ENCODE measurements at places on chromosomes 11 and 22.

DNA sequence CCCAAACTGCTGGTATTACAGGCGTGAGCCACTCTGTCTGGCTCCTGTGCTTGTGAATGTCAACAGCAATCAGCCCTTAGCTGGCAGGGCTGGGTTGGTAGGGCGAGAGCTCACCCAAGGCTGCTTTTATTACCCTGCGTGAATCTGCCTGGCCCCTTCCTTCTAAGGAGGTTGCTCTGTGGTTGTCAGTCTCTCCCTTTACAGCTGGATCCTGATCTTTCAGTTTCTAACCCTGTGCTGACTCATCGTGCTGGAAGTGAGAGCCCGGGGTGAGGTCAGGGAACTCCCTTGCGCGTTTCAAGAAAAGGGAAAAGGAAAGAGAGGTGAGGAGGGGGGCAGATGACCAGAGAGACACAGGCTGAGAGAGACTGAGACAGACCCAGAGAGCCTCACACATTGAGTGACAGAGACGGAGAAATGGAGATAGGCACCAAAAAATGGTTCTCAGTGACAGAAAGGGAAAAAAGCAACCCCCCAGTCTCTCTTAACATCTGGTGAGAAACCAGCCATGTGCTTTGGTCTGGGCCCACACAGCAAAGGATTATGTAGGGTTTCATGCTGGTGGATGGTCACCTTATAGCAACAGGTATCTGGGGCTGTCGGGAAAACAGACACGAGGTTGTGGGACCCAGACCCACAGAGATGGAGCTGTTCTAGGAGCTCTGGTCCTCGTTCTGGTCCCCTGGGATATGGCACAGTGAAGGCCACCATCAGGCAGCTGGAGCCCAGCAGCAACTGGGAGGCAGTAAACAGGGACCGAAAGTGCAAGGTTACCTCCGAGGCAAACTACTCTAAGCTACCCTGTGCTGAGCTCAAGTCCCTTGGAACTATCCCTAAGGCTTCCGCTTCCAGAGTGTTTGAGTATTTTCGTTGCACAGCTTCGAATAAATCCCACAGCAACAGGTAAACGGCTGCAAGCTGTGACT is 2.5 kb downstream of the TCN2 start:
- DNase-seq, result no peak

DNA sequence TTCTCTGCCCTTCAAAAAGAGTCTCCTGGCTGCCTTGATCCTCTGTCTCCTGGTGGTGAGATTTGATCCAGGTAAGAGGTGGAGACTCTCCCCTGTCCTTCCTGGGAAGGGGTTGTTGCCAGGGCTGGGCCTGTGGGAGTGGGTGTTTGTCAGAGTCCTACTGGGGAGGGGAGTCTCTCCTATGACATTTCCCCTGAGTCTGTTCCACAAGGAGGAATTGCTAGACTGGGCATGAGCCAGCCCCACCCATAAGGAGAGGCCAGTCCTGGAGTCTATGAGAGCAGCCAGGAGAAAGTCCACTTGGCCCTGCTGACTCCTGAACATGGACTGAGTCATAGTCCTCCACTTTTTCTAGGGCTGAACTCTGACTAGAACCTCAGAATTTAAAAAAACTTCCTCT is 7.4 kb downstream of the PEX26 start:
- DNase-seq, result no peak

- no peak for DNase-seq
Observed at GRCh38 chr11:705646-706438, at the start of gene EPS8L2. Gene EPS8L2 (plus strand): TSS chr11:706231. CDS start chr11:709408, 3,177 bp downstream.

GRCh38 chr11:95444309-95445241 is 213.6 kb upstream of the SESN3 start:
- DNase-seq, result no peak

DNA sequence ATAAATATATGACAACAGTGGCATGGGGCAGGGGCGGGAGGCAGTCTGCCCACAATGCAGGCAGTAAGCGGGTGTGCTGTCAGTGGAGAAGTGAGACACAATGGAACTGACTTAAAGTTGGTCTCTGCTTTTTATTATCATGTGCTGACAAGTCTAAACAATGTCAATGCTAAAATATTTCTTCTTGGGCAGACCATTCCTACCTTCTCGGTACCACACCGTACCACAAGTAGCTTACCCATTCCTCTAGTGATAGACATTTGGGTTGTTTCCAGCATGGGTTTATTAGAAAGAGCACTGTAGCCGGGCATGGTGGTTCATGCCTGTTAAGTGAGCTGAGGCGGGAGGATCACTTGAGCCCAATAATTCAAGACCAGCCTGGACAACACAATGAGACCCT is 2.6 kb upstream of the CHADL start:
- no peak for DNase-seq

Data from NCI-H1694 treated with DMSO at 0.1 percent for 48 hours (cell line).